ENCODE measurements at places on chromosomes 4 and X.

DNA sequence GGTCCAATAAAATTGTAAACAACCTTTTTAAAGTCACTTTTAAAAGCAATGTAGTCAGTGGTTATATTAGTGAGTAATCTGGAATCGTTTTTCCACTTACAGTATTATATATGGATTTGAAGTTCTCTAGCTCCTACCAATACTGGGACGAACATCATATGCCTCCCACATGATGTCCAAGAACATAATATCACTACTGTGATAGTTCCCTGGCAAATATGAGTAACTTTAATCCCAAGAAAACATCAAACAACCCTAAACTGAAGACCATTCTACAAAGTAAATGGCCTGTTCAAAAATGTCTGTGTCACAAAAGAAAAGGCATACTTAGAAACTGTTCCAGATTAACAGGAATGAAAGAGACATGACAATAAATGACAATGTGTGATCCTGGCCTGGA is 53.6 kb upstream of the FGFBP2 start:
- no peak for DNase-seq

- no peak for DNase-seq
Observed at GRCh38 chrX:81205551-81205950, 3.6 kb downstream of the SH3BGRL start.

DNA sequence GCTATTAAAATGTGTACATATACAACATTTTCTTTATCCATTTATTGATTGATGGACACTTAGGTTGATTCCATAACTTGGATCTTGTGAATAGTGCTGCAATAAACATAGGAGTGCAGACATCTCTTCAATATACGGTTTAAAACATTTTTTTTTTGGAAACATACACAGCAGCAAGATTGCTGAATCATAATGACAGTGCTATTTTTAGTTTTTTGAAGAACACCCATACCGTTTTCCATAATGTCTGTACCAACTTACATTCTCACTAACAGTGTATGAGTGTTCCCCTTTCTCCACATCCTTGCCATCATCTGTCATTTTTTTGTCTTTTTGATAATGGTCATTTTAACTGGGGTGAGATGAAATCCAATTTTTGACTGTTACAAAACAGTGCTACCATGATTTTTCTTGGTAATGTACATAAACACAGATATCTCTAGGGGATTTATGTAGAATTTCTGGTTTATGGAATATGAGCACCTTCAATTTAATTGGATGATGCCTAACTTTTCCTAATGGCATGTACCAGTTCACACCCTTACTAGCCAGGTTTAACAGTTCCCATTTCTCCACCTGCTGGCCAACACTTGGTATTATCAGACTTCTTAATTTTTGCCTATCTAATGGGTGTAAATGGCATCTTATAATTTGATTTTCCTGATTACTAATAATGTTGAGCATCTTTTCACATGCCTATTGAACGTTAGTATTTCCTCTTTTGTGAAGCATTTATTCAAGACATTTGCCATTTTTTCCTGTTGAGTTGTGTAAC is 21.0 kb upstream of the TMSB15B start:
- DNase-seq: peak; percentile 38

DNA sequence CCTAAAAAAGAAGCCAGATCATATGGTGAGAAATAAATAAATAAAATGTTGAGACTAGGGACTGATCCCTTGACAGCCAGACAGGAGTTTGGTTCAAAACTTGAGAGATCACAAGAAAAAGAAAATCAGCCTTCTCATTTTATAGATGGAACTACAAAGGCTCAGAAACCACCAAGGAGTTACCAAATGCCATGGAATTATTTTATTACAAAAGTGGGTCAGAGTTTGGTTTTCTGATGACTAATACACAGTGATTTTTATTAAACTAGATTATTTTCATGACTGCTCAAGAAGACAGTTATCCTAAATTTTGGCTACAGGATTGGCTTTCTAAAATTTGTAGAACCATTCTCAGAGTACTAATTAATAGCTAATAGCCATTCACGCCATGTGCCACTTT is 6.2 kb downstream of the CXCL1 start:
- no peak for DNase-seq

Measured in NCI-H69 (cell line).